ENCODE measurements at places on chromosomes 16 and 17.

DNA sequence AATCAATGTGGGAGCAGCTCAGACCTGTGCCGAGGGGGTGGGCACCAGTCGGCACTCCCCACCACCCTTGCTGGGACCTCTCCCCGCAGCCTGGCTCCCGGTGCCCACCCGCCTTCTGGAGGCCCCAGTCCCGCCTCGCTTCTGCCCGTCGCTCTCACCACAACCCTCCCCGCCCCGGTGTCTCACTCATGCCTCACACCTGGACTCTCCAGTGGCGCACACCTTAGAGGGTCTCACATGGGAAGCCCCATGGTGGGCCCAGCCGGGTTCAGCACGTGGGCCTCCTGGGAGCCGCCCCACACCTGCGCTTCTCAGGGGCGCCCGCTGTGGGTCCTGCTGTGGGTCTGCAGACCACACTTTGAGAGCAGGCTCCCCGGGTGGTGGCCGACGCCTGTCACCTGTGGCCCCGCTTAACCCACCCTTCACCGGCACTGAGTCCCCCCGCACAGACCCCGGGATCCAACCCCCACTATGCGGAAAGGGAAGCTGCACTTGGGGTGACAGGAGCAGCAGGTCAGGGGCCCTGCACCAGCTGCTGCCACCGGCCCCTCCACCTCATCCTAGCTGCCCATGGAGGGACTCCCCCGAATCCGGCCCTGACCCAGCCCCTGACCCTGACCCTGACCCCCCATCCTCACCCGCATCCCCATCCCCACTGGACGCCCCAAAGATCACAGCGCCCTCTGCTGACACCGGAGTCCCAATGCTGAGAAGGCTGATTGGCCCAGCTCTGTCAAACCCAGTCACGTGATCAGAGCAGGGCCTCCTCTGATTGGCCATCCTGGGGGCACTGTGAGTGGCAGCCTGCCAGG lies 27.4 kb upstream of the SLC38A10 start:
- DNase-seq, result no peak

DNA sequence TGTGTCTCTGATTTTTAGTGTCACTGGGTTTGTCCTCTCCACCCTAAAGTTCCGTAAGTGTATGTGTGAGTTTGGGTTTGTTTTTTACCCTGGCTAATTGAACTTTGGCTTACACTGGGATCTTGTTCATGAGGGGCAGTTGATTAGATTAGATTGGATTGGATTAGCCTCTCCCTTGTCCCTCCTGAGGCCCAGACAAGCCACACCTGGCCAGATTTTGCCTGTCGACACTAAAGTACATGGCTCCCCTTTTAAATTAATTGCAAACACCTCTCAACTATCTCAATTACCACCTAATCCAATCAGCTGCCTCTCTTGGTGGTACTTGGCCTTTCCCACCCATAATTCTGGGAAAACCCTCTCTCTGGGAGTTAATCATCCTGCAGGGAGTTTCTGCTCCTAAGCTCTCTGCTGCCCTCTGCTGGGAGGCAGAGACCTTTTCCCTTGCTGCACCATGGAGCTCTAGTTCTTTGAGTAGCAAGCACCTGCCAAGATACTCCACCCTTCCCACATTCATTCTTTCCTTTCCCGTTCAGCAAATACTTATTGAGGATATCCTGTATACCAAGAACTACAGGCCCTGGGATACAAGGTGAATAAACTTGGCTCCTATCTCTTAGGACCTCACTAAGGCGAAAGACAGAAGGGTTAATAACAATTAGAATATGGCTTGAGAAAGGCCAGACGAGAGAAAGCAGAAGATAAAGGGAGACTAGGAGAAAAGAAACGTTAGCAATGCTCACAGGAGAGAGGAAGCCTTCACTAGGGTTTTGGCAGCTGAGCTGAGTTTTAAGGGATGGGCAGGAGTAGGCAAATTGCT lies 60.0 kb upstream of the MPHOSPH6 start:
- DNase-seq, result peak; percentile 18

GRCh38 chr16:65068151-65068740 lies 53.6 kb downstream of the CDH11 start:
- no peak for DNase-seq

- DNase-seq, result no peak
Observed at GRCh38 chr17:82697808-82698064, 762 bp downstream of the RAB40B start.

DNA sequence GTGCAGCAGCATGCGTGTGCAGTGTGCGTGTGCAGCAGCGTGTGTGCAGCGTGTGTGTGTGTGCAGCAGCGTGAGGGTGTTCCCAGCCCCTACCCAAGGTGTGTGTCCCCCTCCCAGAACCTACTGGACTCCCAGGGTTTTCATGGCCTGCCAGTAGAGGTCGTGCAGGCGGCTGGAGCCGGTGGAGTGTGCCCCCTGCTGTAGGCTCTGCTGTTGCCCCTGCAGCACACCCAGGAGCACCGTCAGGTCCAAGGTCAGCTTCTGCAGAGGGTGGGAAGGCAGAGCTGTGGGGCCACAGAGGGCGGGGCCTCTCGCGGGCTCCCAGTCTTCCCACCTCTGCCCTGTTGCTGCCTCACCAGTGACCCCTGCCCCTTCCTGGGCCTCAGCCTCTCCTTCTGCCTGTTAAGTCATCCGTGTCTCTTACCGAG lies 14.9 kb downstream of the MYBBP1A start:
- DNase-seq, result no peak

DNA sequence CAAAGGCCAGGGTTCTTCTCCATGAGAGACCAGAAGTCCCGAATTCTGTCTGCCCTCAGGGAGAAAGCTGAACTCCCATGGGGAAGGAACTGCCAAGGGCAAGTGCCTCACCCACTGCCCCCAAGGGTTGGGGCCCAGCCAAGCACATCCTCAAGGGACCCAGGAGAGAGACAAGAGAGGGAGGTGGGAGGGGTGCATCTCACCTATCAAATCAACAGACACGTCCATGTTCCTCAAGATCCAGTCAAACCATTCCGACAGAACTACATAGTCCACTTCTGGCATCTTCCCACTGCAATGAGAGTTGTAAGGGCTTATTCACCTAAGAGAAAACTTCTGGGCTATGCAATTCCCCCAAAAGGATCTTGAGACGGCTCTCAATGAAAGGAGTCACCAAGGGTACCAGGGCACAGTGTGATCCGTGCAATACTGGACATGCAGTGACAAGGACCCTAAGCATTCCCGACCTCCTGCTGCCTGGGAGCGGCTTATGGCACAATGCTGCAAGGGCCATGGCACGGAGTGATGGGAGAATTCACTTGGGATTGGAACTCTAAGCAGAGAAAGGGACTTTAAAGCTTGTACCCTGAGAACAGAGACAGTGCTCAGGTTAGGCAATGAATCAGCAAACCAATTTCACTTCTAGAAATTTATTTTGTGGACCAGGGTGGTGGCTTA lies 32.2 kb downstream of the TK2 start:
- no peak for DNase-seq

DNA sequence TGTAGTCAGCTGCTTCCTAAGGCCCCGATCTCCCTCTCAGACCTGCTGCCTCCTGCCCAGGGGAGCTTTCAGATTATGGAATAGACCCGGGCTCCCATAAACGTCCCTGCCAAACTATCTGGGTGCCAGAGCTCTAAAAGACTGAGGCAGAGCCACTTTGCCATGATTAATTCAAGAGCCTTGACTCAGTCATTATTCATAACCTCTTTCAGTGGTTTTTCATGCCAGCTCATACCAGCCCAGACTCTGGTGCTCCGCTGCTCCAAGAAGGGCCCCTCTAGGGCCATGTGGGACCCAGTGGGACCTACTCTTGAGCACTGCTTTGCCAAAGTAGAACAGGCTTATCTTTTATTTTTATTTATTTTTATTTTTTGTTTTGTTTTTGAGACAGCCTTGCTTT lies 23.9 kb downstream of the DNAI2 start:
- DNase-seq, result peak; percentile 20

- DNase-seq, result peak; percentile 49
Observed at GRCh38 chr16:65745-66144, 6.7 kb downstream of the RHBDF1 start.

DNA sequence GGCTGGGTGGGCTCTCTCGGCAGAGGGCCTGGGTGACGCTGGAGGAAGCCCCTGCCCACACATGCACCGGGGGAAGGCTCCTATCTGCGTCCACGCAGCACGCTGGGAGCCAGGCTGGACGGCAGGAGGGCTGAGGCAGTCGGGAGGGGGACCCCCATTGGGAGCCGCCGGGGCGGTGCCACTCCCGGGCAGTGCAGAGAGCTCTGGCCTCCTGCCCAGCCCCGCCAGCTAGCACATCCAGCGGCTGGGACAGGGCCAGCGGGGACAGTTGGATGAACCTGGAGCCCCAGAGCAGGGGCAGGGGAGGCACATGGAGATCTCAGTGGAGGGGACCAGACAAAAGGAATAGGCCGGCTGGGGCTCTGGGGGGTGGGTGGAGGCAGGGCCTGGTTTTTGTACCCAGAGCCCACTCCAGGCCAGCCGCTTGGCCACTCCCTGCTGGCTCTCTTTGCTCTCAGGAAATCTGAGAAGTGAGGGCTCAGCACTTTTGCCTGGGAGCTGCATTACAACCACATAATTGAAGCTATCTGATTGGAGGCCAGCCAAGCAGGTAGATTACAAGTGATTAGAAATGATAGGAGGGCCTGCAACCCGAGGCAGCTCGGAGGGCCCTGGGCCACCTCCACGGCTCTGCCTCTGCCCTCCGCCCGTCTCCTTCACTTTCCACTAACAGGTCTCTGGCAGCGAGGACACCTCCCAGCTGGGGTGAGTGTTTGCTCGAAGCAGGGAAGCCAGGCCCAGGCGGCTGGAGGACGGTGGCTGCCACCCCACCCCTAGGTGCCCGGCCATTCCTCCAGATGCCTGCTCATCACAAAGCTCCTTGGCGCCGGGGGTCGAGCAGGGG lies 40.1 kb downstream of the ENGASE start:
- no peak for DNase-seq

GRCh38 chr16:1297018-1297696 lies 12.3 kb upstream of the UBE2I start:
- peak; percentile 95 for DNase-seq

GRCh38 chr16:15810949-15811348 lies 45.9 kb downstream of the MYH11 start:
- DNase-seq, result no peak

DNA sequence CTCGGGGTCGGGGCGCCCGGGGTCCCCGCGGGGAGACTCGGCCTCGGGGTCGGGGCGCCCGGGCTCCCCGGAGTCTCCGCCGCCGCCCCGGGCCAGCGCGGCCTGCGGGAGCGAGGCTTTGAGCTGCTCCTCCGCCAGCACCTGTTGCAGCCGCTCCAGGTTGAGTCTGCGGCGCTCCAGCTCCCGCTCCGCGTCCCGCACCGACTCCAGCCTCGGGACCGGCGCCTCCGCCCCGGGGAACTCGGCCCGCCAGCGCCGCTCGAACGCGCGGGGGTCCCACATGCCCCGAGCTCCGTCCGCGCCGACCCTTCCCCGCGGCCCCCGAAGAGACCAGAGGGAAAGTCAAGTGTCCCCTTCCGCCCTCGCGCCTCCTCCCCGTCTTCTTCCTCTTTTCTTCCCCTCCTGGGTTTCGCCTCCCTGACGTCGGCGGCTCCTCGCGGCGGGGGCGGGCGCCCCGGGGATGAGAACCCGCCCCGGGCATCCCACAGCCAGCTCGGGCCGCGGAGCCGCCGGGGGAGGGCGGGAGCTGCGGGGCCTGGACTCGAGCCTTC lies 40.8 kb upstream of the BHLHA9 start:
- DNase-seq, result no peak

DNA sequence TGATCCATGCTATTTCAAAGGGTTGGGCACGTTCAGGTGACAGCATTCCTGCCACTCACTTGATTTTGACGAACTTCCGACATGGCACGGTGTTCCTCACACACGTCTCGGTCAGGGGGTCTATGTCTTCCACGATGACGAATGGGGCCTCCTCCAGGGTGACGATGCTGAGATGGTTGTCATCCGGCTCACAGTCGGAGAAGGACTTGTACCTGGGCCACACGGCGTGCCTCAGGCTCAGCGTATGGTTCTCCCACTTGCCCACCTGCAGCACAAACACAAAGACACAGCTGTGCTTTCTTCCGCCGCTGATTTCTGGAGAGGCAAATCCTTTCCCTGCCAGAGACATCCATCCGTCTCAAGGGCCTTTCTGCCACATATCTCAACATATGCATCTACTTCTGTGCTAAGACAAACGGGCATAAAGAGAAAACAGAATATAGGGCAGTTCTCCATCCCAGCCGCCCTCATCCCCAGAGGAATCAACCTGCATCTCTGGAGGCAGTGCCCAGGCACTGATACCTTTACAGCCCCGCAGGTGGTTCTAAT lies 332.5 kb downstream of the GRIN2A start:
- no peak for DNase-seq

DNA sequence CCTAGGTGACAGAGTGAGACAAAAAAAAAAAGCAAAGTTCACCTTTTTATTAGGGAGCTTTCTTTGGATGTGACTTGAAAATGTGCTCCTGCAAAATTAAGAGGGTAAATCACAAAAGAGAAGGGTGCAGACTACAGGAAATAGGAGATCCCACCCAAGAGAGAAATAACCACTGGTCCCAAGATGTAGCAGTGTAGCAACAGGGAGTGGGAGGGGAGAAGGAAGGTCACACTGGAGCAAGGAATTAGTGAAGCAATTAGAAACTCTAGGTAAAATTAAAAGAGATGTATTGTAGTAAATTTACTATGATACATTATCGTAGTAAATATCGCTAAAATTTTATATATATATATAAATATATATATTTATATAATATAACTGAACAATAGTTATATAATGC lies 12.3 kb upstream of the SPN start:
- no peak for DNase-seq

DNA sequence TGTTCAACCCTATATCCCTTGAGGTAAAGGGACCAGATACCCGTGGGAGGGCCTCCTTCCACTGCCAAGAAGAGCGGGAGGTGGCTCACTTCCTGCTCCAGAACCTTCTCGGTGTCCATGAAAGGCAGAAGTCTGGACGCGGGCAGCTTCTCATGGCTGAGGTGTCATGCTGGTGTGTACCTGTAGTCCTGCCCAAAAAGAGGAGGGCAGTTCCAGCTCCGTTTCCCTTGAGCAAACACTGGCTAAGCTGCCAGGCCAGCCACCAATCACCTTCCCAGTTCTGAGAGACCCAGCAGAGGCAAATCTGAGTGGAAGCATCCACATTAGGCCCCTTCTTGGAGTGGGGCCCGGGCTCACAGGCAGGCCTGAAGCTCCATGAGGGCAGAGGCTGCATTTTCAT lies 5.6 kb downstream of the TMEM11 start:
- no peak for DNase-seq

DNA sequence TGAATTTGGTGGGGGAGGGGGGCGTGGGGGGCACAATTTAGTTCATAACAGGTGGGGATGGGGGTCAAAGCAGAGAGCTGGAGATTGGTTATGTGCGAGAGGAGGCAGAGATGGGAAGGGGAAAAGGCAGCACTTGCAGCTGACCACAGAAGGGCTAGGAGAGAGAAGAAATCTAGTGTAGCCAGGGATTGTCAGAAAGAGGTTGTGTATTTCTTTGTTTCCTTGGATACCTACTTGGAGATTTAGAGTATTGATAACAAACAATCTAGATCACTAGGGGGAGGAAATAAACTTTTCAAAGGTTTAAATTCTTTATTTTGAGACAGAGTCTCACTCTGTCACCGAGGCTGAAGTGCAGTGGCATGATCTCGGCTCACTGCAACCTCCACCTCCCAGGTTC lies 47.1 kb upstream of the YPEL2 start:
- DNase-seq, result no peak
